Brain microvascular endothelial cell (primary cell): ENCODE measurements at places on chromosomes 11 and 22.
A peak's percentile ranks its signal among the peaks of the same experiment; 100 is the strongest.

- no peak for DNase-seq
Measured at GRCh38 chr11:112723676-112724495, 237.3 kb upstream of the NCAM1 start.

DNA sequence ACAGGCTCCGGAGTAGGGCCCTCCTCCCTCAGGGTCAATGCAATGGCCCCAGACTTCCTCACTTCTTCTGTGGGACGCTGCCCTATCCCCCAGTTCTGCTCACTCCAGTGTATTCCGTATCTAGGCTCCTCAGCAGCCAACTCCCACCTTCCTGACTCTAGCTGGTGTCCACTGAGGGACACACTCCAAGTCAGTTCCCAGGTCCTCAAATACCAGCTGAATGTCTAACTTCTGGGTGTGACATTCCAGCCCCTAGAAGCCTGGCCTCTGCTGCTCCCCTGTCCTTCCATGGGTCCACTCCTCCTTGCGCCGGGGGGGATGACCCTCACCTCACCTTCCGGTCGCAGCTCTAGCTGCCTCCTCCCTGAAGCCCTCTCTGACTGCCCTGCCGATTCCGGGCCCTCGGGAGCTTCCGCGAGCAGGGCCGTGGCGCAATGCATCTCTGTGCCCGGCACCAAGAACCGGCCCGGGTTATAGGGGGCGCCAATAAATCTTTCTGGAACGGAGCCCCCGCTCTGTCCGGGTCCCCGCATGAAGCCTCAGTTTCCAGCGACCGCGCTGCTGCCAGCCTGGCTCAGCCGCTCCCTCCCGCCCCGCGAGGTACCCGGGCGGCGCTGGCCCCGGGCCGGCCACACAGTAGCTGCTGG lies 15.4 kb downstream of the BAD start:
- DNase-seq, result peak; percentile 34

DNA sequence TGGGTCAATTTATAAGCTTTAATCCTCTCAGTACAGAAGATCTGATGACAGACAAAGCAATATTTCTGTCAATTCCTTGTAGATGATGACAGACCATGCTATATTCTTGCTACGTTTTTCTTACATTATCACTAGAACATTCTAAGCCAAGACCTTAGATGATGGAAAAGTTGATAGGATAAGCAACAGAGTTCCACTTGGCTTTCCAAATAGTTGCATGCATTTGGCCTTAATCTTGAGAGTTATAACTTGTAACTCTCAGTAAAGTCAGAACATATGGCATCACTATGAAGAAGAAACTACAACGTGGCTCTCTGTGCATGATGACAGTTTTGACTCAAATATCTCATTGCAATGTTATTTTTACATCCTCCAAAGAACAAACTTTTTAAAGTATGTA lies 544.3 kb upstream of the LRRC4C start:
- DNase-seq, result no peak

- DNase-seq, result no peak
Measured at GRCh38 chr11:5486003-5486402, 2.5 kb upstream of the OR52D1 start.

DNA sequence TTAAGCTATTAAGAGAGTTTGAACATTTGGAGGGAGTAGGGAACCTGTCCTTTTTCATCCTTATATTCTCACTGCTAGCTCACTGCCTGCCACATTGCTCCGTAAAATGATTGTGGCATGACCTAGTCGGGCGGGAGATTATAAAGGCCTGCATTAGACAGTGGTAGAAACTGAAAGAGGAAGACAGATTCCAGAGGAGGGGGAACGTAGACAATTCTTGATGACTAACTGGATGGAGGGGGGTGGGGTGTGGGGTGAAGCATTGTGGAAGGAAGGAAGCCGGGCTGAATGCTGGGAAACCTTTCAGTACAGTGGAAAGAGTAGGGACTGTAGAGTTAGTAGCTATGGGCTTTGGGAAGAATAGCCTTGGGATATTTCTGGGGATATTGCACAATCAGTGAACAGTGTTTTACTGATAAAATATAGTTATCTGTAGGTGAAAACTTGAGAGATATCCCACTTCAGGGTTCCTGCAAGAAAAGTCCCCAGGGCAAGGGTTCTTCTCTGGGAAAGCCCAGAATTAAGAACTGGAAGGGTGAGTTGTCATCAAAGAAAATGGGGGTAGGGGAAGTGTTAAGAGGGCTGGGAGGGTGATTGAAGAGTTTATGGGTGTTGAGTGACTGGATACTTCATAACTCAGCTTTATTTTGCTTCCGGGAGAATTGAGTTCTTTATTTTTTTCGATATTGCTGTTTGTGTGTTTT lies 2.1 kb downstream of the MED15 start:
- DNase-seq, result peak; percentile 93

- DNase-seq, result no peak
Measured at GRCh38 chr11:108882211-108882831, 217.5 kb downstream of the DDX10 start.

GRCh38 chr11:59448484-59448883 lies 8.3 kb upstream of the OR4D6 start:
- no peak for DNase-seq
